ENCODE measurements at places on chromosomes 11 and 22.

GRCh38 chr11:111843661-111844060 is 27.7 kb downstream of the ALG9 start:
- DNase-seq, result no peak

GRCh38 chr22:35540595-35541253 is at the start of gene RASD2:
RASD2 (plus strand) TSS chr22:35540831; CDS start chr22:35546810, 5,979 bp downstream.
- DNase-seq, result no peak

GRCh38 chr11:74989260-74989638 is 516 bp downstream of the NEU3 start:
- DNase-seq, result no peak

DNA sequence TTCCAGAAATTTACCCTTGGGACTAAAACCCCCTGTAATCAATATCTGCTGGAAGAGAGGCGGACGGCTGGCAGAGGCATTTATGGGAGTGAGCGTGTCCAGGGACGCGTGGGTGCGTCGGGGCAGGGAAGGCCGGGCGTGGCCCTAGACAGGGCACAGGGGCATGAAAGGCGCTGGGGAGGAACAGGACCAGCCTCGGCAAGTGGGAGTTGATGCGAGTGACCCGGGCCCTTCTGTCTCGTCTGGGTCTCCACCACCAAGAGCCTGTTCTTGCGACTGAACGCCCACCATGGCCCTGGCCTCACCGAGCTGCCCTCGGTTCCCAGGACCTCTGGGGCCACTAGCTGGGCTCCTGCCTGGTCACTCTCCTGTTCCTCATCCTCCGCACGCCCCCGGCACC is 17.5 kb downstream of the OSBPL5 start:
- no peak for DNase-seq

- DNase-seq, result no peak
Observed at GRCh38 chr22:39979458-39979857, 15.3 kb upstream of the FAM83F start.

DNA sequence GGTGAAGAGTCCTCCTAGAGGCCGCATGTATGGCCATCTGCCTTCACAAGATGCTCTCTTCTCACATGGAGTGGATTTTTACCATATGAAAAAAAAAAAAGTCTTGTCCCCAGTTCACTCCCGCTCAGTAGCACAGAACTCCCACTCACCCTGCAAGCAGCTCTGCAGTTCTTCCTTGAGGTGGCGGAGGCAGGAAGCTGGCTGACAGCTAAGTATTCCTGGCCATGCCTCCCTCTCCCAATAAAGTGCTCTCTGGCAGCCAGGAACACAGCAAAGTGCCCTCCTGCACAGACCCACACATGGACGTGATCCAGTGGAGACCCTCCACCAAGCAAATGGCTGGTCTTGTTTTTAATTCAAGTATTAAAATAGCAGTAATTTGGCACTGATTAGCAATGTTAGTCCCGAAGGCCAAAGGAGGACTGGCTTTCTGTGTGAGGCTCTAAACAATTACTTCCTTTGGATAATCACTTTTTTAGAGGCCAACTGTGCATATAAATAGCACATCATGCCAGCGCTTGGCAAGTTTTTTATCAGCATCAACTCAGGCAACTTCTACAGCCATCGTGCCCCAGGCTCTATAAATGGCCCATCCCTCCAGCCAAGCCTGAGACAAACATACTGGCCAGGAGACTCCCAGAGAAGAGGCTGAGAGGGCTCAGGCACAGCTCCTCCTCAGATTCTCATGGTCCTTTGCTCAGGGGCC is 413.6 kb downstream of the OPCML start:
- DNase-seq, result no peak

- DNase-seq, result no peak
Observed at GRCh38 chr22:30568137-30568805, 6.2 kb downstream of the GAL3ST1 start.

DNA sequence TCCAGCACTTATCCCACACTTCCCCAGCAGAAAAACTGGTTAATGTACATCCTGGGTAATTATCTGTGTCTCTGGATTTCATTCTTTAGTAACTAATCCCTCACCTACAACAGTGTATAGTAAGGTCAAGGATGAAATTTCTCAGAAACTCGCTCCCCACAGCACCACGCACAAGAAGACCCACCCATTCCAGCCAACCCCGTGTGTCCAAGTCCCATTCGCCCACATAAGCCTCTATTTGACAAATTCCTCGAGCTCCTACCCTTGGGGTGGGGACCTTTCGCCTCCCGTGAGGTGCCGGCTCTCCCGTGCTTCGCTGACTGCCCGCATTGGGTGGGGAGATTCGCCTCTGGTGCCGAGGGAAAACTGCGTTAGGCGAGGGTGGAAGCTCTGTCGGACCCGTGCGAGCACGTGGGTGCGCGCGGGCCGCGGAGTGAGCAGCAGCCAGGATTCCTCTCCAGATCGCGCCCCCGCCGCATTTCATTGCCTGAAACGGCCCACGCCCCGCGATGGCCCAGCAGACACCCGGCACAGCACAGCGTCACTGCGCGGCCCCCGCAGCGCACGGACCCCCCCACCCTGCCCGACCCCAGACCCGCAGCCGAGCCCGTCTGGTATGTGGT is 866 bp downstream of the EXPH5 start:
- DNase-seq, result no peak

- no peak for DNase-seq
Observed at GRCh38 chr22:37462983-37463382, 23.2 kb downstream of the MFNG start.

DNA sequence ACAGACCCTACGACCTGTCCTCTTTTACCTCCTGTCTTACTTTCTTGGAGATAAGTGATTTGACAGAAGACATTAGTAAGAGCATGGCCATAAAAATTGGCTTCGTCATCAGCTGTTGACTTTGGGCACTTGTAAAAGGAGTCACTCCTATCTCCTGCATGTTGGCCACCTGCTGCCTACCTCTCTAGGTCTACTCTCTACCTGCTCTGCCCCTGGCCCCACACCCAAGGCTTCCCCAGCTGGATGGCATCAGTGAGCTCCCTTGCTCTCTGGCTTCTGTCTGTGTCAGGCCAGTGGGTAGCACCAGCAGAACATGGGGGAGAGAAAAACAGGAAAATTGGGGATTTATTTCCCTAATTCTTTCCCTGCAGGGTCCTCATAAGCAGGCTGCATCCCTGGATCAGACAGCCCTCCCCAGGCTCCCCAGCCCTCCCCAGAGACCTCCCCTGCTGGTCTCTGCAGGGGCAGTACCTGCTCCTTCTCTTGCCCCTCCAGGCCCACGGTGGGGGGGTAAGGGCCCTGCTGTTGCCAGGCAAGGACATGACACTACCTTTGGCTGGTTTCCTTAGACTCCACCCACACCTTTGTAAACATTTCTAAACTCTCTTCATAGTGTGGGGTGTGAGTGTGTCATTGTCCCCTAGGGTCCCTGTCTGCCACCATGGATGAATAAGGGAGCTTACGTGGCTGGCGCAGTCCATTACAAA is 157.0 kb upstream of the NECTIN1 start:
- no peak for DNase-seq

- no peak for DNase-seq
Observed at GRCh38 chr11:75520688-75521087, 5.1 kb downstream of the GDPD5 start.

DNA sequence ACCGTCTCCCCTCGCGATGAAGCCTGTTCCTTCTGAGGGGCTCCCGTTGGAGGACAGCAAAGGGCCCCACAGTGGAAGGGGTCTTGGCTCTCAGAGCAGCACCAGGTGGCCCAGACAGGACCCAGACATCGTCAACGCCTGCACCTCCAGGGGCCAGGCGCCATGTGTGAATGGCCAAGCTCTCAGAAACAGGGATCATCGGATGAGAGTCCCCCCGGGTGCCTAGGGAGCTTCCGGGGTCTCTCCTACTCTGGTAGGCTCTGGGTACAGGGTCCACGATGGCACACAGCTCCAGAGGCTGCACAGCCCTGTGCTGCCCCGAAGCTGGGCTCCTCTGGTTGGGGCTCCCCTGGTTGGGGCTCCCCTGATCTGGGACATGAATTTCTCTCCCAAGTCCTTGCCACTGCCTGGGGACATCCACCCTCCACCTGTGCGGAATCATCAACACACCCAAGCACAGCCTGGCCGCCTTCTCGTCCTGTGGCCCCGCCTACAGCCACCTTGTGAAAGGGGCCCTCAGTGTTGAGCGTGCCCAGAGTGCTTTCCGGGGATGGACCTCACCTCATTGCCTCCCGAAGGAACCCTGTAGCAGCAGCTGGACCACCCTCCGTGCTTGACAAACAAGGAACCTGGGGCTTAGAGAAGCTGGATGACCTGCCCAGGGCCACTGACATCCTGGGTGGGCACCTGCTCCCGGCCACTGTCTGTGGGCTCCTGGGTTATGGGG is 929.0 kb downstream of the BRD1 start:
- DNase-seq, result no peak

DNA sequence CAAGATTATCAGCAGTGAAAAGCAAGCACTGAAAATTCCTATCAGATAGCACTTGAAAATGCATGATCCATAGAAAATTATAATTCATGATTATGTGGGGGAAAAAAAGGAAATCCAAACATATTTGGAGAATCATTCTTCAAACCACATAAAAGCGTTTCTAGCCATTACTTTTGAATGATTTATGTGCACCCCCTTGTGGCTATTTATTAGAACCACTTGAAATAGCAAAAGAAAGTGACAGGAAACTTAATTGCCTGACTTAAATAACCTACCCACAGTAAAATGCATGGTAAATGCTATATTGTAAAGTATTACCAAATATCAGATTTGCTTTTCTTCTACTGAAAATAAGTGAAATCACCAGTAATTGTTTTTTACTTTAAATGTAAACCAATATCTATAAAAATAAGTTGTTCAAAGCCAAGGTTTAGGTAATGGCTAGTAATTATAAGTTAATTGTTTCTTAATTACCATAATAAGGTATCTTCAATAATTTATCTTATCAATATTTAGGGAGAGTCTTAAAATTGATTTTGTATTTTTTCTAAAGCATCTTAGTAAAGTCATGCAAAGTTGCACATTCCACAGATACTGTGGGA is 168.5 kb downstream of the ARHGAP42 start:
- DNase-seq, result no peak

GRCh38 chr22:44389926-44390612 is 77.3 kb upstream of the SHISAL1 start:
- DNase-seq, result no peak

- no peak for DNase-seq
Observed at GRCh38 chr11:46671958-46672315, 28.5 kb downstream of the ARHGAP1 start.

GRCh38 chr11:93652679-93653078 is 8.8 kb upstream of the CEP295 start:
- no peak for DNase-seq

DNA sequence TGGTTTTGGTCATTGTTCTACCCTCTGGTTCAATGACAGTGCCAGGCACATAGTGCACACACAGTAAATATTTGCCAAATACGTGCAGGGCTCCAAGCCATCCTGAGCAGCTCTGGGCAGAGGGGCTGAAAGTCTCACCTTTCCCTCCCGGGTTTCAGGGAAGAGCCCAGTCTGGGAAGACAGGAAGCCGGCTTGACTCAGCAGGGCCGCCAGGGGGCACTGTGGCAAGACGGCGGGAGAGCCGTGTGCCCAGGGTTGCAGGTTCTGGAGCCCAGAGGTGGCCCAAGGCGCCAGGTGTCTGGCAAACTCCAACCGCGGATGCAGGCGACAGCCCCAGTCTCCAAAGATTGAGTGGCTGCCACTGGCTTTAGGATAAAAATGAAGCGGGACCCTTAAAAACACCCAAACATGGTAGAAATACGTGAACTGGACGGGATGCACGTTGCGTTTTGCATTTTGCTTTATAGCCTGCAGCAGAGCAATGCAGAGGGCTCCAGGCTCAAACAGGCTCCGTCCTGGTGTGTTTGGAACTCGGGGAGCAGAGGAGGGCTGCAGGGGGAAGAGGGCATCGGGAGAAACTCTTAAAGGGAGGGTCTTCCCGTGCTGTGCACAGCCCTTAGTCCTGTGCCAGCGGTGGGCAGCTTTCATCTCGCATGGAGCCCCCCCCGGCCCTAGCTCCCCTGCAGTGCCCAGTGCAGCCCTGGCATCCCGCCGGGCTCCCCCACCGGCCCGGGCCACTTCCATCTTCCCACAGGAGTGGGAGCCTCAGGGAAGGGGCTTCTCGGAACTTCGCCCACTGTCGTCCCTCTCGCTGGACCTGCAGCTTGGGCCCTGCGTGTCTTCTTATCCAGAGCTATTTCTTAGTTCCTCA is 10.7 kb downstream of the KRTAP5-5 start:
- no peak for DNase-seq

DNA sequence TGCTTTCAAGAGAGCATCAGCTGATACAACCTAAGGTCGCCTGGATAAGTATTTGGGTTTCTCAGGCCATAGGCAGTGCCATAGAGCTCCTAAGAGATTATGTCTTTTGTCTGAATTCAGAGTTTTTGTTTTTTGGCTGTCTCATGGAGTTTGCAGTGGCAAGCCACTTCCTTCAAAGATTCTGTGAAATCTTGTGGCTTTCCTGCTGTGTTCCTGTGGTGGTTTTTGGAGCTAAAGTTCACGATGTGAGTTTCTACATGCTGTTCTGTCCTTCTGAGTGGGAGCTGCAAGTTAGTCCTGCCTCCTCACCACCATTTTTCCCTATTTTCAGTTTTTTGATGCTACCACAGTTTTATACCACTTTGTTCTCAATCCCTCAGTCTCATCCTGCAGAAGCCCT is 111.4 kb downstream of the COMMD9 start:
- DNase-seq, result no peak

- DNase-seq, result no peak
Observed at GRCh38 chr11:70944141-70944540, 308.2 kb downstream of the SHANK2 start.

DNA sequence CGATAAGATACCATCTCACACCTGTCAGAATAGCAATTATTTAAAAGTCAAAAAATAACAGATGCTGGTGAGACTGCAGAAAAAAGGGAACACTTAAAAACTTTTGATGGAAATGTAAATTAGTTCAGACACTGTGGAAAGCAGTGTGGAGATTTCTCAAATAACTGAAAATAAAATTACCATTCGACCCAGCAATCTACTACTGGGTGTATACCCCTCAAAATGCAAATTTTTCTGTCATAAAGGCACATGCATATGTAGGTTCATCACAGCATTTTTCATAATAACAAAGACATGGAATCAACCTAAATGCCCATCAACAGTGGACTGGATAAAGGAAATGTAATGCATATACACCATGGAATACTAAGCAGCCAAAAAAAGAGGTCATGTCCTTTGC is 10.5 kb downstream of the SLC22A9 start:
- no peak for DNase-seq

DNA sequence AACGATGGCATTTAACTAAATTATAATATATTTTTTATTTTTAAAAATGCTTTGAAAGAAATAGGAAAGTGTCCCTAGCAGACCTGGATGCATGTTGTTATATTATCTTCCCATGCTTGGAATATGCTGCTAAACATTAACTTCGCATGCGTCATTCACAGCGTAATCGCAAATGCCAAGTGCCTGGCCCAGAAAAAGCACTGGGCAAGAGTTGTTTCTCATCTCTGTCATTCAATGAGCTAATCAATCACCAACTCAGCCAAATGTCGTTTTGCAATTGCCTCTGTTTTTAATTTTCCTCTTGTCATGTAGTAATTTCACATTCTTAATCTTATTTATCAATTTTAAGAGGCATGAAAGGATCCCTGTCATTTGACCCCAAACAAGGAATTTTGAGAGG is 1421.9 kb downstream of the BRD1 start:
- DNase-seq, result no peak

GRCh38 chr11:86917589-86917988 is 37.6 kb downstream of the FZD4 start:
- no peak for DNase-seq

- no peak for DNase-seq
Observed at GRCh38 chr11:117199053-117199915, at the start of gene TAGLN. TAGLN (plus strand) TSS chr11:117199370; CDS start chr11:117203014, 3,644 bp downstream.

- DNase-seq, result no peak
Observed at GRCh38 chr22:18077087-18077638, 627 bp upstream of the PEX26 start.
